ENCODE measurements at places on chromosomes 3 and 15. TPM values are rescaled to one million over a fixed set of nuclear protein-coding genes. Genes with fewer than 3 reads are reported as not detected.

- no peak for DNase-seq
These were observed 24.7 kb upstream of the ZNF639 start for GRCh38 chr3:179297971-179298725.

GRCh38 chr3:10223676-10224639 is 24.3 kb upstream of the TATDN2 start:
- no peak for DNase-seq

NUP210 gene
- 3.4 TPM for total RNA-seq

MYL3 gene
- not detected for total RNA-seq

- no peak for DNase-seq
These were observed 1.4 kb downstream of the FES start for GRCh38 chr15:90885432-90886290.

DNA sequence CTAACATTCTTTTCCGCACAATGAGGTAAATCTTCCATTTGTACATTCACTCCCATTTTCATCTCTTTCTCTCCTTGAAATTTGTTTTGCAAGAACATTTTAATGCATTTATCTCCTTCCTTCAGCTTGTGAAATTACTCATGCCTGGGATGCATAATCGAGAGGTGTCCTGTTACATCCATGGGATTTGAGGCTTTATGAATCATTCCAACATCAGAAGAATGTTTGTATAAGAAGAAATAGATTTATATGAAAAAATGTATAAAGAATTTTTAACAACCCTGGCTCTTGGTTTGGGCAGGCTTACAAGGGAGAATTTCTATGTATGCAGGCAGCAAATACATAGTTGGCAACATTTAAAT is 93.2 kb upstream of the MBNL1 start:
- peak; percentile 83 for DNase-seq

DNA sequence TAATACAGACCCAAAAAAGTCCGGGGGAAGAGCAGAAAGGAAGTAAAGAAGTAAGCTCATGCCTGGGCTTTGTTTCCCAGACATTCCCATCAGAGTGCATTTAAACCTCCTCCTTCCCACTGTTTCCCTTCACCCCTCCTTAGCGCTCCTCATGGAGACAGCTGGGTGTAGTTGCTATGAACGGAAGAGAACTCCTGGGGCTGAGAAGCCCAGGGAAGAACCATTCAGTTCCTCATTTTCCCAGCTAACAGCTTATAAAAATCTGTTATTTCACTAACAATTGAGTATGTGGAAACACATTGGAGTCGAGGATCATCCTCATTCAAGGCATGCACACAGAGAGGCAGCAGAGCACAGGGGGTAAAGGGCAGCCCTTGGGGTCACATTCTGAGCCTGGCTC is 299.3 kb downstream of the SHQ1 start:
- DNase-seq: no peak

DTWD1 gene
- total RNA-seq: 36.0 TPM

DNA sequence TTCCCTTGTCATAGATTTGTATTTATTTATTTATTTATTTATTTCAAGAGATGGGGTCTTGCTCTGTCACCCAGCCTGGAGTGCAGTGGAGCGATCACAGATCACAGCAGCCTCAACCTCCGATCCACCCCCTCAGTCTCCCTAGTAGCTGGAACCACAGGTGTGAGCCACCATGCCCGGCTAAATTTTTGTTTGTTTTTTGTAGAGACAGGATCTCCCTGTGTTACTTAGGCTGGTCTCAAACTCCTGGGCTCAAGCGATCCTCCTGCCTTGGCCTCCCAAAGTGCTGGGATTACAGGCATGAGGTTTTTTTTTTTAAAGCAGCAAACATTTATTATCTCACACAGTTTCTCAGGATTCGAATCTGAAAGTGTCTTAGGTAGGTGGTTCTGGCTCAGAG is 2.5 kb downstream of the TTBK2 start:
- DNase-seq: no peak

CMTM8 gene
- total RNA-seq: not detected

GRCh38 chr15:58285921-58286278 is 145.9 kb upstream of the LIPC start:
- DNase-seq: no peak

- no peak for DNase-seq
These were observed 5.7 kb downstream of the SLC38A3 start for GRCh38 chr3:50210510-50211367.

ZNF501 gene
- total RNA-seq: 2.1 TPM
